Breast epithelium (tissue), 4 donors: ENCODE measurements at places on chromosomes 2 and 18.

DNA sequence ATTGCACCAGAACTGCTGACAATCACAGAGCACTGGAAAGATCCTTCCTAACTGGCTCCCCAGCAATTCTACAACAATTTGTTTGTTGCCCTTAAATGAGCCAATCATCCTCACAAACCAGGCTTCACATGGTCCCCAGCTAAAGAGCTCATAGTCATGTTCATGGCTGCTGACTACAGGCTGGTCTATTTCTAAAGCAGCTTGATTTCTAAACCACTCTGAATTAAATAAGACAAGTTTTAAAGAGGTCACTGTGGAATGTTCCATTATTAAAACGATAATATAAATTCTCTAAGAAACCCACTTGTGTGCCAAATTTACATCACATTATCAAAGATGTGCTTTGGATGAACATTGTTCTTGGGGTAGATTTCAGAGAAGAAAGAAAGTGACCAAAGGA is 110.7 kb downstream of the COPS8 start:
- peaks cover 6% of the 10 kb centered on the region for H3K4me1 ChIP-seq
- DNase-seq, result no peak
- no peaks in the 10 kb centered on the region for H3K36me3 ChIP-seq
- no peak overlapping the region for H3K27ac ChIP-seq
- H3K4me3 ChIP-seq, result no peak overlapping the region

DNA sequence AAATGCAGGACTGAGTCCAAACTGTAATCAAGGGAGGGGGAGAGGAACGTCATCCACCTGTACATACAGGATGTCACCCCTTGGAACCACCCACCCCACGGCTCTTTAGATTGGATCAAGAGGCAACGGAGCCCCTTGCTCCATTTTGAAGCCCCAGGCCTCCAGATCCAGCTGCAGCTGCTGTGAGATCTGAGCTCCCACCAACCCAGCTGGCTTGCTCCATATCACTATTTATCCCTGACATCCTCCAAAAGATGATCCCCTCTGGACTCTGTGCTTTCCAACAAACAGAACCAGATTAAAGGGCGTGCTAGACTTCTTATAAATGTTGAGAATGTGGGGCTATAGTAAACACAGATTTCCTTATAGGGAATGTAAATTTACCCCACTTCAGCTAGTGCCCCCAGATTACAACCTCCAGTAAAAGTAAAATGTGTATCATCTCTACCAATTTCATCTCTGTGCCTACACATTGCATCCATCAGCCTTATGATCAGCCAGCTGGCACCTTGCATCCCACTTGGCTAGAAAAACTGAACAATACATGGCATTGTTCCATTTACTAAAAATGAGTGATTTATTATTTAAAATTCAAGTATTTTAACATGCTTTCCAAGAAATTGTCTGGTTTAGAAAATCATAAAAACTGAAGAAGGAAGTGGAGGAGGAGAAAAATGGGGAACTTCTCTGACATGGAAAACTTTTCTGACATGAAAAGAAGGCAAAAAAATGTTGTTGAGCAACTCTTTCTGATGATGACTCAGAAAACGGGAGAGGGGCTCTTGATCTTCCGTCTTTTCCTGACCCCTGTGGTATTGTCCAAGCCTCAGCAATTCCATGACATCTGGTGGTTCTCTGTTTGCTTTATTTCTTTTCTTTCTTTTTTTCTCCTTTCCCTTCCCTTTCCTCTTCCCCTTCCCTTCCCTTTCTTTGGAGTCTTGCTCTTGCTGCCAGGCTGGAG is 262.6 kb upstream of the THUMPD2 start:
- H3K4me3 ChIP-seq, result no peak overlapping the region
- H3K36me3 ChIP-seq, result no peaks in the 10 kb centered on the region
- no peak overlapping the region for H3K27ac ChIP-seq
- DNase-seq, result no peak

DNA sequence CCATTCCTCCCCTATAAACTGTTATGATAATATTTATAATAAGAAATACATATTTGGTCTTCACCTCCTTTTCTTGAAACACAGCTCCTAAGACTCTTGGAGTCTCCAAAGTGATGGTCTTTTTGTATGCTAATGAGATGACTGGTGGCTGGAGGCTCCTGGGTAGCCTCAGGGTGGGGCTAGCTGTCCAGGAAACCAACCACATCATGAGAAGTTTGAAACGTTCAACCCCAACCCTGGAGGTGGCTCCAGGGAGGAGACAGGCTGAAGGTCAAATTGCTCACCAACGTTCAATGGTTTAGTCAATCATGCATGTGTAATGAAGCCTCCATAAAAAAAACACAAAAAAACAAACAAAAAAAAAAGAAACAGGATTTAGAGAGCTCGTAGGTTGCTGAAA is 298.7 kb upstream of the MGAT5 start:
- no peaks in the 10 kb centered on the region for H3K4me1 ChIP-seq
- DNase-seq, result no peak
- no peaks in the 10 kb centered on the region for H3K36me3 ChIP-seq
- no peak overlapping the region for H3K4me3 ChIP-seq
- H3K27me3 ChIP-seq, result no peaks in the 10 kb centered on the region

DNA sequence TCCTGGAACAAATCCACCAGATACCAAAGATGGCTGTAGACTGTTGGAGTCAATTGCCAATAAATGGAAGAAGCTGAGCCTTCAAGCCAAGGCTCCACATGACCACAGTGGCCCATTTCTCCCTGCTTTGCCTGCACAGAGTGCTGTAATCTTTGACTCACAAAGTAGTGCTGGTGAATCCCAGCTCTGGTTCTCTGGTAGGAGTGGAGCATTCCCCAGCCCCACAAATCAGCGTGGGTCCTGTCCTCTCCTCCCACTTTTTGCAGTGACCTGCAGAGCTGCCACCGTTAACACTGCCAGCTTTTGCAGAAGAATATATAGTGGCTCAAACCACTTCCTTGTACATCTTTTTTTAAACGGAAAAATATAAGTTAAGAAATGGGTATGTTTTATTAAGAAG is 93.9 kb downstream of the MGAT5 start:
- no peak overlapping the region for H3K4me3 ChIP-seq
- DNase-seq, result no peak
- H3K4me1 ChIP-seq, result no peaks in the 10 kb centered on the region
- H3K27me3 ChIP-seq, result no peaks in the 10 kb centered on the region
- H3K36me3 ChIP-seq, result no peaks in the 10 kb centered on the region

GRCh38 chr2:45259138-45259537 is 249.9 kb upstream of the SIX2 start:
- H3K36me3 ChIP-seq, result no peaks in the 10 kb centered on the region
- H3K4me1 ChIP-seq, result no peaks in the 10 kb centered on the region
- H3K27me3 ChIP-seq, result no peaks in the 10 kb centered on the region
- no peak overlapping the region for H3K27ac ChIP-seq
- no peak for DNase-seq
- no peak overlapping the region for H3K4me3 ChIP-seq

DNA sequence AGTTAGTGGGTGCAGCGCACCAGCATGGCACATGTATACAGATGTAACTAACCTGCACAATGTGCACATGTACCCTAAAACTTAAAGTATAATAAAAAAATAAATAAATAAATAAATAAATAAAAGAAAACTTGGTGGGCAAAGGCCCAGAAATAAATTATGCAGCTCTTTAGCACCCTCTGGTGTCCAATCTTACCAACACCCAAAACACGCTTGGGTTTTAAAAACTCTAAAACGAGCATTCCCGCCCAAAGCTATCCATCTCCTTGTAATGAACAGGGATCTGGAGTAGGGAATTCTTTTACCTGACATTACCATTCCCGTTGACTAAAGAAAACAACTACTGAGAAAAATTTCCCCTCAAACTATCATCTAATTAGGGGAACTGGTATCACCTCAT is 2005.9 kb upstream of the CELF4 start:
- H3K4me1 ChIP-seq, result no peaks in the 10 kb centered on the region
- no peaks in the 10 kb centered on the region for H3K27me3 ChIP-seq
- no peak overlapping the region for H3K27ac ChIP-seq
- H3K36me3 ChIP-seq, result no peaks in the 10 kb centered on the region
- no peak for DNase-seq

DNA sequence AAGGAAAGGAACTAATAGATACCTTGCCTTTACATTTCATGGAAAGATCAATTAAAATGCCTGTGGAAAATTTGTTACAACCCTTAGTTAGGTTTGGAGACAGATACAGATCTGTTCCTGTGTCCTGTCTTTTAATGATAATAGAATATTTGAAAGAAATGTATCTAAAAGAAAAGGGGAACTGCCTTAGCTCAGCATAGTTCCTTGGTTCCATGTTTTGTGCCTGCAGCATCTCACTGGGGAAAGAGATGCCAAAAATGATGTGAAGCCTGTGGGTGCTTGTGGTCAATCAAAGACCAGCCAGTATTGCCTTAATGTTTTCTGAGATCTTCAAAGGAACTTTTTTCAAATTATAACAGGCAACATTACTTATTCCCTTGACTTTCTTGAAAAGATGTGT is 147.6 kb downstream of the ADCYAP1 start:
- H3K27ac ChIP-seq, result no peak overlapping the region
- H3K36me3 ChIP-seq, result no peaks in the 10 kb centered on the region
- no peak for DNase-seq
- no peak overlapping the region for H3K4me3 ChIP-seq

GRCh38 chr2:232333361-232334135 is 45.0 kb upstream of the ALPP start:
- no peaks in the 10 kb centered on the region for H3K4me1 ChIP-seq
- no peaks in the 10 kb centered on the region for H3K36me3 ChIP-seq
- no peak overlapping the region for H3K4me3 ChIP-seq
- peak; percentile 48 for DNase-seq

DNA sequence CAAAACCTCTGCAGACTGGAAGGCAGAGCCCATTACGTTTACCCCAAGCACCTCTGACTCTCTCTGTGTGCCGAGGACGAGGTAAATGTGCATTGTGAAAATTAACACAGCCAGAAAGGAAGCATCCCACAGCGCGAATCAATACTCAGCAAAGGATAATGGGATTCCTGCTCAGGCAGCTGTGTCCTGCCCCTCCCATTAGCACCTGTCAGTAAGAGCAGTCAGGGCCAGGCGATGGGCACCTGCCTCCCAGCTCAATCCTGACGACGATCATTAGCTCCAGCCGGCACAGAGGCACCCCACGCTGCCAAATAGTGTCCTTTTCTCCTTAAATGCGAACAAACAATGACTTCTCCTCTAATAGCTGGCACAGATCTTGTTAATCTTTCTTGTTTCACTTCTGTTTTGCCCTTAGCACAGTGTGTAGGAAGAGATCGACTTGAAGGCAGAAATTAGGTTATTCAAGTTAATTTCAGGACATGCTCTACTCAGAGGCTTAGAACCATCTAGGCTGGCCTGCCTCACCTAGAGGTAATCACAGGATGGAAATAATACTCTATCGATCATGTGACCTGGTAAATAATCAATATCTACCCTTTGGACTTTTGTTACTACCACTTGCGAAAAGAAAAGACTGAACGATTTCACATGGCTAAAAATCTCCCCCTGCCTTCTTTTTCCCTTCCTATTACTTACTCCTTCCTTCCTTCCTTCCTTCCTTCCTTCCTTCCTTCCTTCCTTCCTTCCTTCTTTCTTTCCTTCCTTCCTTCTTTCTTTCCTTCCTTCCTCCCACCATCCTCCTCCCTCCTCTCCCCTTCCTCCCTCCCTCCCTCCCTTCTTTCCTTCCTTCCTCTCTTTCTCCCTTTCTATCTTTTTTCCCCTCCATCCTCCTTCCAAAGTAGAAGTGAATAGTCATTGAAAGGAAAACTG is 487.9 kb upstream of the ID2 start:
- no peaks in the 10 kb centered on the region for H3K4me1 ChIP-seq
- DNase-seq, result no peak
- no peak overlapping the region for H3K27ac ChIP-seq

DNA sequence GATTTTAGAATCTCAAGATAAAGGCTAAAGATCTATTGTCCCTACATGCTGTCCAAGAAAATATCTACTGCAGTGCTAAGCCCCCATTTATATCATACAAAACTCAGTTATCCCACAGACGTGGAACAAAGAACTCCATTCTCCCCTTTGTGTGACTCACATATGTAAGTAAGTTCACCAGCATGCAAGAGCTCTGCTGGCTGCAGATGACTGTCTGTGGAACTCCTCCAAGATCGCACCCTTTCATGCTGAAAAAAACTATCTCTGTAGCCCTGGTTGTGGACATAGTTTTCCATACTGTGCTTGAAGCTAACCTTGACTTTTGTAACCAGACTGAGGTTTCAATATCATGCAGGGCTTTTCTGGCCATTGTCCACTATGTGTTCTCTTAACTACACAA is 207.1 kb downstream of the ZNF521 start:
- no peaks in the 10 kb centered on the region for H3K36me3 ChIP-seq
- no peaks in the 10 kb centered on the region for H3K4me1 ChIP-seq
- H3K27me3 ChIP-seq, result no peaks in the 10 kb centered on the region
- no peak overlapping the region for H3K4me3 ChIP-seq

GRCh38 chr2:187403568-187404260 is 44.3 kb downstream of the CALCRL start:
- H3K4me3 ChIP-seq, result peak overlapping the region; percentile 3
- DNase-seq, result no peak
- no peaks in the 10 kb centered on the region for H3K4me1 ChIP-seq
- no peaks in the 10 kb centered on the region for H3K27me3 ChIP-seq

GRCh38 chr2:162091325-162092007 is 17.5 kb upstream of the DPP4 start:
- H3K36me3 ChIP-seq, result no peaks in the 10 kb centered on the region
- no peak for DNase-seq
- H3K27me3 ChIP-seq, result no peaks in the 10 kb centered on the region
- peak overlapping the region; percentile 46 for H3K27ac ChIP-seq

DNA sequence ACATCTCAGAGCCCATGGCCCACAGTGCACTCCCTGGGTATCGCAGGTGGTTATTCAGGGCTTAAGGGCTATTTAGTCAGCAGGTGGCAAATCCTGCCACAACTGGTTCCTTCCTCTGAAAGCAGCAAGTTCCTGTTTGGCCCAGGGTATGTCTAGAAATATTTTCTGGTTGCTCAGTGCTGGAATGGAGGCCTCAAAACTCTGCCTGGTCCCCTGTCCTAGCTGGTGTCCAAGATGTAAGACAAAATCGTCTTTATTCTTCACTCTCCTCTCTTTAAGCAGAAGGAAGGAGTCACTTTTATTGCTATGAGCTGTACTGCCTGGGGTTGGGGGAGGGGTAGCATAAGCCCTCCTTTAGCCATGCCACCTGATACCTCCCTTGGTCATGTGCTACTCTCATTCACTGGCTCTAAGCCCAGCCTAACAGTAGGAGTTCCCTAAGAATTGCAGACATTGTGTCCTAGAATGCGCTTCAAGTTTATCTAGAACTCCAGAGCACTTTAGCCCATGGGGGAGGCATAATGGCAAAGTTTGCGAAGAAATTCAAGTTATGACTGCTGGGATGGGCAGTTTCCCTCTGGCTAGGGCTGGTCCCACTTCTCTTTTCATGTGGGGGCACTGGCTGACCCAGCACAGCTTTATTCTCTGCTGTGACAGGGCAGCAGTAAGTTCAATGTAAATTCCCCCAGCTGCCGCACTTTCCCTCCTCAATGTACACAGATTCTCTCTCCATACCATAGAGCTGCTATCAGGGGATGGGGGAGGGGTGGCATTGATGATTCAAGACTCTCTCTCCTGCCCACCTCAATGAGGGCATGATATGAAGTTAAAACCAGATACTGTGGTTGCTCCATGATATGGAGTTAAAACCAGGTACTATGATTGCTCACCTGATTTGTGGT is 27.1 kb upstream of the CWC22 start:
- H3K4me1 ChIP-seq, result no peaks in the 10 kb centered on the region
- no peaks in the 10 kb centered on the region for H3K27me3 ChIP-seq
- H3K36me3 ChIP-seq, result no peaks in the 10 kb centered on the region
- H3K27ac ChIP-seq, result no peak overlapping the region
